Right renal cortex interstitium (tissue), 3 donors: ENCODE measurements at places on chromosomes 11 and 22.

GRCh38 chr11:47577460-47578041 lies 1.2 kb downstream of the KBTBD4 start:
- DNase-seq = no peak

DNA sequence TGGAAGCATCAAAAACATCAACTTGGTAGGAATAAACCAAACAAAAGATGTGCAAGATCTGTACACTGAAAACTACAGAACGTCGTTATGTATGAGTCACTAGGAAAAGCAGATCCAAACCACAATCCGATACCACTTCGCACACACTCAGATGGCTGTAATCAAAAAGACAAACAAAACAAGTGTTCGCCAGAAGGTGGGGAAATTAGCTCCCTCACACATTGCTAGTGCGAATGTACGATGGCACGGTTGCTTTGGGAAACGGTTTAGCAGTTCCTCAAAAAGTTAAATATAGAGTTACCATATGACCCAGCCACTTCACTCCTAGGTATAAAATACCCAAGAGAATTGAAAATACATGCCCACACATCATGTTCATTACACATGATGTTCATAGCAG lies 14.8 kb upstream of the CARD10 start:
- DNase-seq = no peak

DNA sequence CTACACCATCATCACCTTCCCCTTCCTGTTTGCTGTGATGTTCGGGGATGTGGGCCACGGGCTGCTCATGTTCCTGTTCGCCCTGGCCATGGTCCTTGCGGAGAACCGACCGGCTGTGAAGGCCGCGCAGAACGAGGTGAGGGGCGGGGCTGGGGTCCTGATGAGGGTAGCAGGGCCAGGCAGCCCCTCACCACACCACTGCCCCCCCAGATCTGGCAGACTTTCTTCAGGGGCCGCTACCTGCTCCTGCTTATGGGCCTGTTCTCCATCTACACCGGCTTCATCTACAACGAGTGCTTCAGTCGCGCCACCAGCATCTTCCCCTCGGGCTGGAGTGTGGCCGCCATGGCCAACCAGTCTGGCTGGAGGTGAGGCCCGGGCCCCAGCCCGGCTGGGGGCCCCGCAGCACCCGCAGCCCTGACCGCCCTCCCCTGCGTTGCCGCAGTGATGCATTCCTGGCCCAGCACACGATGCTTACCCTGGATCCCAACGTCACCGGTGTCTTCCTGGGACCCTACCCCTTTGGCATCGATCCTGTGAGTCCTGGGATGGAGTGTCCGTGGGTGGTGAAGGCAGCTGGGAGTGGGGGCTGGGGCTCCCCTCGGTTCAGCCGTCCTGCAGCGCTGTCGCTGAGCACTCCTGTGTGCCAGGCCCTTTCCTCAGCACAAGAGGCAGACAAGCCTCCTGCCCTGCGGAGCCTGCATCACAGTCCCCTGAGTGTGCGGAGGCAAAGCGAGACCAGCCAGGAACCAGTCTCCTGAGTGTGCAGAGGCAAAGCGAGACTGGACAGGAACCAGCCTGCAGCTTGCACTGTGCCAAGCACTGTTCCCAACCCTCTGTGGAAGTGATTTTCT lies 8.8 kb downstream of the TCIRG1 start:
- no peak for DNase-seq

DNA sequence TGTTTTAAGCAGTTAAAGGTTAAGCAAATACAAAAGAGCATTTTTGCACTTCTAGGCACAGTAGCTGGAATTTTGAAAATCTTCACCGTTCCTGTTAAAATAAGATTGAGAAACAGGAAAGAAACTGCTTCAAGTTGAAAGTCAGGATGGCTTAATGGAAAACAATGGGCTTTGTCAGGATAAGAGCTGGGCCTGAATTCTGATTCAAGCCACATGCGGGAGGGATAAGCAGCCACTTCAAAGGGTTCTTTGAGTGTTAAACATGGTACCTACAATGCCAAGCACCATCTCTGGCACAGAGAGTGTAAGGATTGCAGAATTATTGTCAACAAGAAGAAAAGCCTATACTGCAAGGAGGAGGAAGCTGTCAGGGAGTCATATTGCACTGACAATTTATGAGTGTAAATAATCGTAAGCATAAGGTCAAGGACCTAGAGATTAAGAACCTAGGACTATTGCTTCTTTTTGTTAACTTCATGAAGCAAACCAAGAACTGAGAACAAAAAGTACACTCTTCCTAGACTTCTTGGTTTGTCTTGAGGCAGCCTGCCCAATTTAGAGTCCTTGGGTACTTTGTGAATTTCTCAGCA lies 32.5 kb downstream of the MPPED2 start:
- no peak for DNase-seq

DNA sequence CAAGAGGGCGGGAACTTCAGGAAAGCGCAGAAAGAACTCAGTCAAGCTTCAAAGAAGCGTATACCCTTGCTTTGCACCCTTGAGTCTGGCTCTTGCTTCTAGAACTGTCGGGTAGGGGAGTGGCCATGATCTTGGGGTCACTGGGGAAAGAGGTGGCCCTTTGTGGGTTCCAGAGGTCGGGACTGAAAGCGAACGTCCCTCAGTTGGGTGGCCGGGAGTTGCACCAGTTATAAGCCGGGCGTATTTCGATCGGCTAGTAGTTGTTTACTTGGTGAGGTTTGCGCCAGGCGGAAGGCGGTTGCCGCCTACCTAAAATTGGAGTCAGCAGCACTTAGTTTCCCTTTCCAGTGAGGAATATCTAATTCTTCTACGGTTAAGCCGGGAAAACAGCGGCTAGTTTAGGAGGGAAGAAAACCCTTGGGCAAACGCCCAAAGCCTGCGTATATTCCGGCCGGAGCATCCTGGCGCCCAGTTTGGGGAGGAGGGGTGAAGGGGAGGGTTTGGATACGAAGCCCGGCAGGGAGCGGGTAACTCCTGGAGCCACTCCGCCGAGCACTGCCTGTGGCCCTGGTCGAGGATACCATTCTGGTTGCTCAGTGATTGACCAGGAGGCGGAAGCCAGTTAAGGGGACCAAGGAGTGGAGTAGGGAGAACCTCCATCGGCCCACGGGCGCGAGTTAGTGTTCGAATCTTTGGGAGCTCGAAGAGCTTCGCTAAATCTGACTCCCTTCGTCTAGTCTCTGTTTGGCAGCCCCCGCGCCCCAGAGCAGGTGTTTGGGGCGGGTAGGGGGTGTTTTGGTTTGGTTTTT lies 807 bp upstream of the WT1 start:
- no peak for DNase-seq

DNA sequence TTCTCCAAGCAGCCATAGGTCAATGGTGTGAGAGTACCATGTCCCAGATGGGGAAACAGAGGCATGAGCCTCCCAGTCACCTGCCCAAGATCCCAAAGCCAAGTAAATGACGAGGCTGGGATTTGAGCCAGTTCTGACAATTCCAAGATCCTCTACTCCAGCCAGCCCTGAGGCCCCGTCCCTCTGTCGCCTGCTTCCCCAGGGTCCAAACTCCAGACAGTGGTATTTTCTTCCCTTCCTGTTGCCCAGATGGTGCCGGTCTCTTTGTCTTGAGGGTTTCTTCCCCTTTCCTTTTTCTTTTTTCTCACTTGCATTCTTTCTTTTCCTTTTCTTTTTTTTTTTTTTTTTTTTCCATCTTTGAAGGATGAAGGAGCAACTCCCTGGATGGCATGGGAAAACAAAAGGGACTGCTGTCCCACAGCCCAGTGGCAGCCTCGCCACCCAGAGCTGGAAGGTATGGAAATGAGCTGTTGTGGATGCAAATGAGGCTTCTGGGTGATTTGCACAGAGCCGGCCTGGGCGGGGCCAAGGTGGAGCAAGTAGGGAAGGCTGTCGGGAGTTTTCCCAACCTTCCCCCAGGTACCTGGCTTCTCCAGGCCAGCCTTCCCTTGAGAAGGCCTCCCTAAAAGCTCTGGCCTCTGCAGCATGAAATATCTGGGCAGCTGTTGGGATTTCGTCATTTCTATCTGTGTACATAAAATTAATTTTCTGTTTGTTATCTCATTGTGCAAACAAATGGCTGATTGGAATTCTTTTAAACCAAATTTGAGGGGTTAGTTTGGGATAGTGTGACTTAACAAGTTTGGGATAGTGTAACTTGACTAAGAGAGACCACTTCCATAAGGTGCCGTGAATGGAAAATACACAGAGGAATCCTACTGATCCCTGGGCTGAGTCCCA lies 146.8 kb downstream of the MN1 start:
- no peak for DNase-seq

DNA sequence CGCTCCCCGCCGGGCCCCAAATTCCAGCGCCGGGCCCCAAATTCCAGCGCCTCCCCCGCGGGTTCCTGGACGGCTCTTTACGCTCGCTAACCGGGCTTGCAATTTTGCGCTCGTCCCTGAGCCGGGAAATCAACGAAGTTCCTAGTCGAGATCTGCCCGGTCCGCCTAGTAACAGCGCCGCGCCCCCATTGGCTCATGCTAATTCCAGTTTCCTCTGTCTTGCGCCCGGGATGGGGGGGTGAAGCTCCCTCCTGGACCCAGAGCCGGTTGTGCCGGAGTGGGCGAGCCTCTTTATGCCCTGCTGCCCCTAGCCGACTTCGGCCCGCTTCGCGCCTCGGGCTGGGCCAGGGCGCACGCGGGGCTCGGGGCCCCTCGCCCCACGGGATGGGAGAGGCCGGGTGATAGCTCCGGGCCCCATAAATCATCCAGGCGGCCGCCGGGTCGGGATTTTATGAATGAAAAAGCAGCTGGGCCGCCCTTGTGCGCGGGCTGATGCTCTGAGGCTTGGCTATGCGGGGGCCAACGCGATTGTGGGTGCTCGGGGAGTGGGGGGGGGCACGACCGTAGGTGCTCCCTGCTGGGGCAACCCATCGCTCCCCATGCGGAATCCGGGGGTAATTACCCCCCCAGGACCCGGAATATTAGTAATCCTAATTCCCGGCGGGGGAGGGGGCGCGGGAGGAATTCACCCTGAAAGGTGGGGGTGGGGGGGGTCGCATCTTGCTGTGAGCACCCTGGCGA lies 1.8 kb upstream of the CCND1 start:
- DNase-seq = no peak

DNA sequence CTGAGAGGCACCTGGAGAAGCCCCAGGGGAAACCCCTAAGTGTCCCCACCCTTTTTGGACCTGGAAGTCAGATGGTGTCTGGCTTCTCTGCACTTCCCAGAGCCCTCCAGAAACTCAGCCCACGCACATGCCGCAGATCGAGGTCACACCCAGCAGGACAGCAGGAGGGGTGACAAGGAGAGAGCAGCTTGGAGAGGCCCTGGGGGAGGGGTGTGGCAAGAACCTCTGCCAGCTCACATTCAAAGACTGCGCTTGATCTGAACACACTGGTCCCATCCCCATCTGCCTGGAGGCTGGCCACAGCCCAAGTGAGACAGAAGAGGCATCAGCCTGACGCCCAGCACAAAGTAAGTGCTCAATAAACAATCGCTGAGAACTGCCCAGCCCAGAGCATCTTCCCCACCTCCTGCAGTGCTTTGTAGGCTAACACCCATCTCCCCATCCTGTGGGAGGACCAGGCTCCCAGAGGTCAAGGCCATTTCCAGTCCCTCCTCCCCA lies 21.4 kb downstream of the TMPRSS6 start:
- no peak for DNase-seq

GRCh38 chr11:130766650-130767565 lies 149.4 kb downstream of the SNX19 start:
- DNase-seq = no peak

GRCh38 chr11:19953909-19954308 lies 206.4 kb downstream of the DBX1 start:
- DNase-seq = no peak

- DNase-seq = no peak
Measured at GRCh38 chr11:131413217-131413616, 42.8 kb downstream of the NTM start.

GRCh38 chr11:495537-495931 lies 11.5 kb downstream of the RNH1 start:
- DNase-seq = no peak

DNA sequence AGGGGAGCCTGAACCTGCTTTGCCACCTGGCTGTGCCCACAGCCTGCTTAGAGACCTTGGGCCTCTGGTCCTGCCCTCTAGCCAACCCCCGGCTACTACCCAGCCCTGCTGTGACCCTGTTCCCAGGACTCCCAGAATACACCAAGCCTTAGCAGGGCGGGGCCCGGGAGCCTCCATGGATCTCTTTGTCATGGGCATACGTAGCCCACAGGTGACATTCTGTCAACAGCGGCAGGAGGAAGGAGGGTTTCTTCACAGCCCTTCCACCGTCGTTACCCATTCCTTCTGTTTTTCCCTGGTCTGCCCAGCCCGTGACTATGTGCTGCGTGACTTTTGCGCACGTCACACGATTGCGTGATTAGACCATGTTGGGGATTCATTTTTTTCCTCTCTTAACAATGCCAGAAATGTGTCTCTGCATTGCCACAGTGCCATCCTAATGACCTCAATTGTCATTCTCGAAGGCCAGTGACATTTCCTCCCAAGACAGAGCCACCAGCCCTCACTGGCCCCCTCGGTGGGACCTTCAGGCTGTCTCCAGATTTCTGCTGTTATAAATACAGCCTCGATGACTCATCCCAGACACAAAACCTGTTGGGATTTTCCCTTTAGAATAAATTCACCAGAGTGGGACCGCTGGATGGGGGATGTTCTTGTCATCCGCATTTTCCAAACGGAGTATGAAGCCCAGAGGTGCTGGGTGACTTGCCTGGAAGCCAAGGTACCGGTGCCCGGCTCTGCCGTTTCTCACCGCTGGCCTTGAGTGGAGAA lies 9.0 kb downstream of the SYT12 start:
- no peak for DNase-seq

DNA sequence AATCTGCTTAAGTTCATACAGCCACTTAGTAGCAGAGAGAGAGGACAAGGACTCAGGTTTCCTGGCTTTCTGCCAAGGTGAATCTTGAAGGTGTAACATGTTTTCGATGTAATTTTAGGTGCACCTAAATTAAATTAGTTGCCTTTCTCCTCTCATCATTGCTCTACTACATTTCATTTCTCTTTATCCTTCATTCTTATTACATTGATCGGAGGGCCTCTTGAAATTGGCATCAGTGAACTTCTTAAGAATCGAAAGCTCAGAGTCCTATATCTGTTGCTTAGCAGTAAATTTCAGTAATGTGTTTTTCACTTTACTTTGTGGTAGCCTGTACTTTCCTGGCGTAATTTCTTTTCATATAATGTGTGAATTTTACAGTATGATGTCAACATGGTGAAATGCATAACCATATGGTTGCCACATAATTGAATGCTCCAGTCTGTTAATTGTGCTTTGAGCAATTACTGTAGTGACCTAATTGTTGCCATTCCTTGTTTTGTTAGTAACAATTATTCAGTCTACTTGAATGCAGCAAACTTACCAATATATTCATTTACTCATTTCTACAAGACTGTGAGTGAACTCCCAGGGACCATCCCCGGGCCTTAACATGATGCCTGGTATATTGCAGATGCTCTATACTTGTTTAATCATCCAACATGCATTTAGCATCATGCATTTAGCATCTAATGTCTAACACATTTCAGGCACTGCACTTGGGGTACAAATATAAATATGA lies 138.1 kb downstream of the MAML2 start:
- no peak for DNase-seq
